ENCODE measurements at places on chromosomes 1 and 21.

DNA sequence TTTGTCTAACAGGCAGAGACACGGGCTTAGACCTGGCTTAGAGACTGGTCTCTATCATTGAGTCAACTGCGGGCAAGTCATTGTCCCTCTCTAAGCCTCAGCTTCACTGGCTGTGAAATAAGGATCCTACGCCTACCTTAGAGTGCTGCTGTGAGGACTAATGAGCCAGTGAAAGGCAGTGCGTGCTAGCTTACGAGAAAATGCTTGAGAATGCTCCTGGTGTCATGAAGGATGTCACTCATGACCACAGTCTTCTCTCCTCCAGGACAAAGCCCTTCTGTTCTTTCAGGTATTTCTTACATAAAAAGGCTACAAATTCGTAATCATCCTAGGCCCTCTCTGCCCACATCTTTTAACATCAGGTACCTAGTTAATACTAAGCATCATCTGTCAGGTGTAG is 16.5 kb upstream of the A3GALT2 start:
- DNase-seq: no peak

DNA sequence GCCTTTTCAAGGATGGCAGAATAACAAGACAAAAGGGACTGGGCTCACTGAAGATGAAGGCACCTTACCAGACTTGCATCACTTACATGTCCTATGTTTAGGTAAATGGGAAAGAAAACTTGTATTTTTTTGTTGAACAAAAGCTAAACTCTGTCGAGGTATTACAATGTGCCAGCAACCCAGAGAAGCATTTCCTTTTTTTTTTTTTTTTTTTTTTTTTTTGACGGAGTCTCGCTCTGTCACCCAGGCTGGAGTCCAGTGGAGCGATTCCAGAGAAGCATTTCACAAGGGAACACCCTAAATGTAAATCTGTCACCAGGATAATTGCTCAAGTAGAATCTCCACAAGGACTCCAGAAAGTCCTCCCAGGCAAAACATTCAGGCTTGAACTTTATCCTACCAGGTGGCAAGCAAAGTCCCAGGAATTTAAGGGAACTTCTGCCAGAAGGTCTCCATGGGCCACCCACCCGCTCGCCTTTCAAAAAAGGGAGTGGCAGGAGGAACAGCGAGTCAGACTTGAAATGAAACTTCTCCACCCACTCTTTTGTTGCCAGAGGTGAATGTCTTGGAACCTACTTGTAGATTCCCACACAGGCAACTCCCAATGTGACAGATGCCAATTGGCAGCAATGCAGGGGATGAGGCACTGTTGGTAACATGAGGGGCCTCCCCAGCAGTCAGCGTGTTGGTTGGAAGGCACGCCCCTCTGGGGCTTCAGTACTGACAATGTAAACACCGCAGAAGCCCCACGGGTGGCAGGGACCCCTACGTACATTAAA is 125.0 kb downstream of the TIAM1 start:
- no peak for DNase-seq

- DNase-seq: no peak
These were observed 57.2 kb downstream of the LAMC1 start for GRCh38 chr1:183080406-183080805.

DNA sequence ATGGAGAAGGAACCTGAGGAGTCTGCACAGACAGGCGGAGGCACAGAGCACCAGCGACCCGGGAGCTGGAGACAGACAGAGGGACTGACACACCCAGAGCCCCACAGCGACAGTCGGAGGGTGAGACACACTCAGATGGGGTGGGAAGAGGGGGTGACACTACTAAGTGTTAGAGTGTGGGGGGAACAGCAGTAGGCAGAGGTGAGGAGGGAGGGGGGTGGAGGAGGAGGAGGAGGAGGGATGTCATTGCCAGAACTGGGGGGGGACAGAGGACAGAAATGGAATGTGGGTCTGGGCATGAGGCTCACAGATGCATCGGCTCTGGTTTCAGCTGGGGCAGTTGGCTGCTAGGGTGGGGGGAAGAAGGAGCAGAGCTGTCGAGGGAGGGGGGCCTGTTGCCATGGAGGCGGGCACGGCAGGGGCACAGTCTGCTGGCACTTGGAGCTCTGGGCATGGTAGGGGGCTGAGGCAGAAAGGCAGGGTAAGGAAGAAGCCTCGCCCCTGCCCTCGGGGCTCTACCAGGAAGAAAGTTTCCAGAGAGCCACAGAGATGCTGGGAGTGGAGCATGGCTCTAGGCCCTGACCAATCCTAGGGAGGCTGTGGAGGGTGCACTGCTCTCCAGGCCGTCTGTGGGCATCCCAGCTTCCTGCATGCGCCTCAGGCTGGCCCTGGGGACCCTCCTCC is 37.3 kb downstream of the AHDC1 start:
- no peak for DNase-seq

GRCh38 chr1:53104289-53104913 is 38.0 kb downstream of the SLC1A7 start:
- DNase-seq: no peak

DNA sequence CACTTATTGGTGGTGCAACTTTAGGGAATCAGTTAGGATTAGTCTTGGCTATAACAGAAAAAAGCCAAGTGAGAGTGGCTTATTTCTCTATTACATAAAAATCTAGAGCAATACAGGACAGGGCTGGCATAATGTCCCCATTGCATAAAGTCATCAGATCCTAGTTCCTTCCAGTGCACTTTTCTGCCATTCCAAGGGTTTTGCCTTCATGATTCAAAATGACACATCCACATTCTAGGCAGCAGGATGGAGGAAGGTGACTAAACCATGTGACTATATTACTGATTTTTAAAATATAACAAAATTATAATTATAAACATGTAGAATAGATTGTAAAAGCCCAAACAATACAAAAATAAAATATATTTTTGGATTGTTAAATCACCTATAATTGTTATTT is 18.8 kb downstream of the JUN start:
- no peak for DNase-seq

All from NCI-H1092 (cell line).